Psoas muscle (tissue), 8 donors: ENCODE measurements at places on chromosomes 12 and 14. TPM values are rescaled to one million over a fixed set of nuclear protein-coding genes. Genes with fewer than 3 reads are reported as not detected.
A peak's percentile ranks its signal among the peaks of the same experiment; 100 is the strongest.

DNA sequence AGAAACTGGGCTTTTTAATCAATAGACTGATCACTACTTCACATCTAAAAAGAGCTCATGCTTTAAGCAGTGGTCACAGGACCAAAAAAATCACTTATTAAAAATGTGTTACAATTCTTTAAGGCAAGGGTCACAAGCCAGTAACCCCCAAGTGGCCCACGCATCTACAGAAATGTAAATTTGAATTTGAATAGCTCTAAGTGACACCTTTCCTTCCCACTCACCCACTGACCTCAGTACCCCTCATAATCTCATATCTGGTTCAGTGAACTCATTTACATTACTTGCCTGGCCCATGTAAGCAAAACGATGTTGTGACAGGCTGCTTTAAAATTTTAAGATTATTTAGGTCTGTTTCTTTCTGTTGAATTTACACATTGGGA is 27.4 kb downstream of the NELL2 start:
- no peak for DNase-seq

DNA sequence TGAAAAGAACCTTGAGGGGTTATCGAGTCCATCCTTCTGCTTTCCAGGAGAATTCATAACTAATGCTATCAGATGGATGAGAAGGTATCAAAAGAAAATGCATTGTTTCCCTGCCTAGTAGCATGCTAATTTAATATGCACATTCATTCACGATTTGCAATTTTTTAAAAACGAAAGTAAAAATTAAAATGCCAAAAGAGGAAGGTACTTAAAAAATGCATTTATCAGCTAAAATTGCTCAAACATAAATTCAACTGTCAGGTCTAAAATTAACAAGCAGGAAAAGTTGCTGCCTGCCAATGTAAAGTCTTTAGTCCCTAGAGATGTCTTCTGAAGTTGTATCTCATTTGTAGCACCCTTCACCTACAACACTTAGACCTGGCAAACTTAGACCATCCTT is 7.9 kb downstream of the ATF7 start:
- no peak for DNase-seq

DNA sequence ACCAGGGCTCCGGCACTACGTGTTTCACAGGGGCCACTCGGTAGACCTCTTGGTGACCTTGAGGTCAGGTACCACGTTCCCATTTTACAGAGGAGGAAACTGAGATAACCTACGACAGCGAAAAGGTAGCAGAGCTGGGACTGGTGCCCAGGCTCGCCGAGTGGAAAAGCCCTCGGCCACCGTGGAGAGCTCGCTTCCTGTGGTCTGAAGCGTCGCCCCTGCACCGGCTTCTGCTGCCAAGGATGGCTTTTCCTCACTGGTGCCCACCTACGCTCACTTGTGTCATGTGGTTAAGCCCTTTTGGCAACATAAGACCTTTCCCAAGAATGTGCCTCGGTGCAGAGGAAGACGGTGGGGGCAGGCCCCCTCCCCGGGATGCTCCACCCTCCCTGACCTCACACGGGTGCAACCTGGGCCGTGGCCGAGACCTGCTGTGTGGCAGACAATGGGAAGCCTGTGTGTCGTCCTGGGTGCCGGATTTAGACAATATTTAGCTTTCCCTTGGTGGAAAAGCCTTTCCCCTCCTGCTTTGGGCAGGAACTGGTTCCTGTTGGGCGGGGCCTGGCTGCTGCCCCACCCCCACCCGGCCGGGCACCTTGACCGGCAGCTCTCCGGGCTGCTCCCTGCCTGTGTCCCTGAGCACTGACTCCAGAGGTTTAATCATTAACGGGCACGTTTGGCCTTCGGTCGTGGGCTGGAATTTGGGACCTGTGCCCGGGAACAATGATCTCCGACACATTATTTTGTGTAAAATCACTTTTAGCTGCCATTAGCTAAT is 32.4 kb upstream of the PPP1R13B start:
- DNase-seq: no peak

GRCh38 chr14:93103392-93104080 is 12.2 kb downstream of the ITPK1 start:
- no peak for DNase-seq

DNA sequence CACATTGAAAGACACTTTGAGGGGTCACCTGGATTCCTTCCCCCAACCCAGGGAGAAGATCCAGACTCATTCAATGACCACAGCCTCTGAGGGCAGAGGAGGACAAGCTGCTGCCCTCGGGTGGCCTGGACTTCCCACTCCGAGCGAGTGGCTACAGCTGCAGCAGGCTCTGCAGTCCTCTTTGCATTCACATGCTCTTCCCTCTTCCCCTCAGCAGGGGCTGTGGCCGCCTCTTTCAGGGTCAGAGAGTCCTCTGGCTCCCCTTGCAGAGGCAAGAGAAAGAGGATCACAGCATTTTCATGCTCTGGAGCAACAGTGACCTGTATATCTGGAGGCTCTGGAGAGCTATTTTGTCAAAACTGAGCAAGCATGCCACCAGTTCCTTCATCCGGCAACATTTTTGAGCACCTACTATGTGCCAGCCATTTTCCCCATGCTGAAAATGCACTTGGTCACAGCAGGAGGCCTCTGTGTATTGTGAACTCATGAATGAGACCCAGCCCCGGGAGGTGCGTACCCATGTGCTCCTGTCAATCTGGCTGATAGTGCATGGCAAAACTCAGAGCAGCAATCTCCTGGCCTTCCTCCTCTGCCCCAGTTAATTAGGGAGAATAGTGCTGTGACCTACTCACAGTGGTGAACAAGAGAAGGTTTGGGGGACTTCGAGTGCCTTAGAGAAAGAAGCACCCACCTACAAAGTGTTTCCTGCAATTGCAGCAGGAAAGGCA is 42.9 kb upstream of the KCNA5 start:
- DNase-seq: no peak

- DNase-seq: no peak
Measured at GRCh38 chr12:64890873-64891468, 66.5 kb downstream of the TBC1D30 start.

DNA sequence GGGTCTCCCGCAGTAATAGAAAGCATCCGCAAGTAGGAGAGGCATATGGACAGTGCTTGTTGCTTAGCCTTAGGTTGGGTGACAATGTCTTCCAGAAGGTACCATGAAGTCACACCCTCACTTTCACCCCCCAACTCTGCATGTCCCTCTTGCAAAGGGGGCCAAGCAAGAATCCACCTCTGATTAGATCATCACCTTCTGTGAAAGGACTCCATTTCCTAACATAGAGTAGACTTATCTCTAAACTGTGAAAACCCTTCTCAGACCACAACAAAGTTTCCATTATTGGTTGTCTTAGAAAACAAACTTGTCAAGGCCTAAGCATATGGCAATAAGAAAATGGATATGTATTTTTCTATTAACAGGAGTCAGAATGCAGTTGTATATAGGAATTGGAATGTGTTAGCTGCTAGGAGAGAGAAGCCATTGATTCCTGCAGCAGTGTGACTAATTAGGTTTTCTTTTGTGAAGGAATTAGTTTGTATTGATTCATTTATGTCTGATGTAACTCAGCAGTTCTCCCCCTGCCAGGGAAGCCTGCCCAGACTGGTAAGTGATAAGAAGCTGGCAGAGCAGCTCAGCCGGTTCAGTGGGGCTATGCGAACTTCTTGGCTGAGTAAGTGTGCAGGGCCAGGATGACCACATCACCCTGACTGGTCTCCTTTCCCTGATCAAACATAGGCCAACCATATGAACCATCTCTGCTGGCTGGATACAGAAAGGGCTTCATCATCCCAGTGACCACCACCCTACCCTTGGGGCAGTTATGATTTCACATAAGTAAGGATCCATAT is 107.3 kb upstream of the CCDC196 start:
- peak; percentile 30 for DNase-seq

DNA sequence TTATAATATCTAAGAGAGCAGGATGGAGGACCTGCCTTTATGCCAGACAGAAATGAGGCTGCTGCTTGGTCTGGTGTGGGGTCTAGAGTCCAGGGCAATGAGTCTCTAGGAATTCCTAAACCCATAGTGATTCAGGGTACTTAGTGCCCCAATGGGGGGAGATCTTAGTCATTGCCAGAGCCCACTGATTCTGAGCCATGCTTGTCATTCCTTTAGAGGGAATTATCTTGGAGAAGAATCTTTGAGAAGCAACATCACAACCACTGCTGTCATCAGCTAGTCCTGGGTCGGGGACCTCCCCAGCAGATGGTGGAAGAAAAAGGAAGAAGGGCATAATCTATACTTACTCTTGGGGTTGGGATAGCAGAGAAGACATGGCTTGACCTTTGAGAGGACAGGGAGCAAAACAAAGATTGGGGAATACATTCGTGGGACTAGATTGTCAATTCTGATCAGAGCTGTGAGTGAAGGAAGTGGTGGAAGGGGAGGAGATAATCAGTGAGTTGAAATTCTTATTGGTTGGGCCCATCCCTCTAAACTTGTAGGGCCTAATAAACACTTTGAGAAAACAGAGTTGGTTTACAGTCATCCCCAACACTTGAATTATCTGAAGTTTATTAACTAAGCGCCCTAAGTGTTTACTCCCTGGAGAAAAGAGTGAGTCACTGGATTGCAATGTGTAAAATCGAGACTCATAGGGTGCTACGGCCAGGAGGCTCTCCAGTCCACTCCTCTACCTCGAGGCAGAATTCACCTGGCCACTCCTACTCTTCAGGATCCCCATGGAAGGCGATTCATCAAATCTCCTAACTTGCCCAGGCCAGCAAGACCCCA is 3.0 kb upstream of the KRT3 start:
- no peak for DNase-seq

GRCh38 chr14:67987606-67988005 is 168.0 kb downstream of the RAD51B start:
- DNase-seq: no peak

DNA sequence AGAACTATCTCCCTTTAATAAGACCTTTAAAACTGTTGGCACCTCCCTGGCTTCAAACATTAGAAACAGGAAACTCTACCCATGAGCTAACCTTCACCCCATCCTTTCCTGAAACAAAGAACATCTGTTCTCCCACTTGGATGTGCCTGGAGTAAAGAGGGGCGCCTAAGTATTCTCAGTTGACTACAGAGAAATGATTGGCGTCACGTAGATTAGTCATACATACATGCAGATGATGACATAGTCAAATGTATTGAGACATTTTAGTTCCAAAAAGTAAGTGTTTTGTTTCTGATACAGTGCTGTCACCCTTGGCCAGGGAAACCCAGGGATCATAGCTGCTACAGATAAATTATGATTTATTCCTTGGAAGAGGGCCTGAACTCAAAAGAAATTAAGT is 260.0 kb upstream of the PLEKHG7 start:
- no peak for DNase-seq

DNA sequence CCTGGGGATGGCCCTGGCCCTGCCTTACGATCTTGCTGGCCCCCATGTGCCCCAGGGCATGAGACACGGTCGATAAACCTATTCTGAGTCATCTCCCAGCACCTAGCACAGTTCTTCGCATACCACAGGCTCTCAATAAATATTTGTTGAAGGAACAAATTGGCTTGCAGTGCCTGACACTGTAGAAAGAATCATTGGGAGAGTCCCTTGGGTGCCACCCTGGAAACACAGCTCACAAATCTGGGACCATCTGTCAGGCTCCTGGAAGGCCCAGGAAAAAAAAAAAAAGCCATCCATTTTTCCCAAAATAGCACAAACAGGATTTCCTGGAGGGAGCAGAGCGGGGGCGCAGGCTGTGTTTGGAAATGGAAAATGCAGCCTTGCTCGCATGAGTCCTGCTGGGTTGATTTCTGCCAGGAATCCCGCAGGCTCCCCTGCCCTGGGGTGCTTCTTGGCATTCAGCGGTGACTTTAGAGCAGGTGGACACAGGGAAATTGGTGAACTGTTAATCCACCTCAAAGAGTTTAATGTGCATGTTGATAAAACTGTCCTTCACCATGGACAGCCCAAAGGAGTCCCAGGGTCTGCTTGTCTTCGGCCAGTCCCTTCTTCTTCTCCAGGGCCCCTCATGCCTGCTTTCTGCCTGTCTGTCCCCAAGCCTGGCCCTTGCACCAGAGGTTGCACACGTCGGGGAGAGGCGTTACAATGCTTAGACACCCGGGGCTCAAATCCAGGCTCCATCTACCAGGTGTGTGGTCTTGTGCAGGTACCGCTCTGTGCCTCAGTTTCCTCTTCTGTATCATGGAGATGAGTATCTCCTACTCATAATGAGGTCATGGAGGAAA is 106.1 kb upstream of the RFLNA start:
- no peak for DNase-seq

DNA sequence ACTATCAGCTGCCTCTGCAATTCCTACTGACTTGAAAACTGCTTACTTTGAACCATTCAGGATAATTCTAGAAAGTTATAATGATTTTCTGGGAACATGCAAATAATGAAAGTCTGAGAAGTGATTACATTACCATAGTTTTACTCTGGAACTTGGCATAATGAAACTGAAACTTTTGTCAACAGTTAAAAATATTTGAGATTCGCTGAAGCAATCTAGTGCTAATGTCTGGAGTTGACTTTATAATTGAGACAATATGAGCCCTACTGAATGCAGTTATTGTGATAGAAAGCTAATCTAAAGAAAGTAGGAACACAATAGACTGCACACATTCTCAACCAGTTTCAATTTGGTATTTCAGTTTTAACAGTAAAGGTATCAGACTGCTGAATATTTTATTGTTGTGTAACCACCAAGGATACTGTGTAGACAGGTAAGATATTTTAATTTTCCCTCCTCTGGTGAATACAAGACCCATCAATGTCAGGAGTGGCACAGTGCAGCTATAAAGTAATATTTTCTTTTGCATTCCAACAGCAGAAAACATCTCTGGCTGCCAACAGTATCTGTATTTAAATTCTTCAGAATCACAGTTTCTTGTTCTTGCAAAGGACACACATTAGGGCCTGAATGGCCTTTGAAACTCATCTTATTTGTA is 483.5 kb downstream of the ATP23 start:
- DNase-seq: no peak

Gene ZC2HC1C
- total RNA-seq: 4.6 TPM

Gene PPP1R12A
- 51.2 TPM for total RNA-seq

Gene CHGA
- not detected for total RNA-seq
